ENCODE measurements at places on chromosomes 16 and 17. TPM values are rescaled to one million over a fixed set of nuclear protein-coding genes. Genes with fewer than 3 reads are reported as not detected.

EFNB3 gene
- 1.6 TPM for total RNA-seq

TP53TG3B gene
- total RNA-seq = not detected

SP6 gene
- total RNA-seq = not detected

PLXDC1 gene
- total RNA-seq = 0.08 TPM

METTL22 gene
- total RNA-seq = 28.7 TPM
